ENCODE measurements at places on chromosomes 3 and 15.

DNA sequence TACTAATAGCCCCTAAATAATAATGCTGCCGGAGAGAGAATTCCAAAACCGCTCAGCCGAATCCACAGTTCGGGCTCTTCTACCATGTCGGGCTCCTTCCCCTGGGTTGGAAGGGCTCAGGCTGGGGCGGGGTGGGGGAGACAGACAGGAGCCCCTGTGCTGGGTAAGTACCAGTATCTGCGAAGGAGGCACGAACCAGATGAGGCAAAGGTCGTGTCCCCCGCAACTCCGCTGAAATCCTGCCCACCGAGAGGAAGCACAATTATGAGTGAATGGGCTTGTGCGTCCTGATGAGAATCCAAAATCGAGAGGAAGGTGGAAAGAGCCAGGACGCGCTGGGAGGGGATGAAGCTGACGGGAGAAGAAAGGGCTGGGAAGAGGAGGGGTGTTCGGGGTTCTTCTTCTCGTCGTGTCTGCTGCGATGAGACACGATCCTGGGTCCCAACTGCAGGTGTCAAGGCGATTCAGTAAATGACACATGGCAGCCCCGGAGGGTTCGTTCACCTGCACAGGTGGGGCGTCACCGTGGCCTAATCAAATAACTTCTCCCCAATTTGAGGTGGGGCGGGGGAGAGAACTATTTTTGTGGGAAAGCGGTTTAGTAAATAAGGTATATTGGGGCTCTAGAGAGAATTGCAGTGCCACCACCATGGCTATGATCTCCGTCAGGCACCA, 707 bp upstream of the FAM81A start:
- no peak for DNase-seq

GRCh38 chr3:188367678-188368077, 213.7 kb downstream of the LPP start:
- DNase-seq, result no peak

DNA sequence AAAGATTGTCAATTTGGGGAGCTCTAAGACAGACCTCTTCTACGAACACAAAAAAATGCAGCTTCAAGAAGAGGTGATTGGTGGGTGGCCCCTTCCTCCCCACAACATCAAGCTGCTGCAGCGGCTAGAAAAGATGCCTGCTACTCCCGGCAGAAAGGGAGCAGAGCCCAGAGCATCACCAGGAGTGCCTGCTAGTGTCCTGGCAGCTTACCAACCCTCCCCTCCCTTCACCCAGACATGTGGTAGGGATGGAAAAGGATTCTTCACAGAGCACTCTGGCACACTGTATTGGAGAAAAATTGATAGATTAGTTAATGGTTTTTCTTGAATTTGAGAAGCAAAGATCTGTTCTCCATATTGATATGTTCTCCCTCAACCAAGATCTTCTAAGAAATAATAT, 10.8 kb downstream of the IP6K1 start:
- DNase-seq, result no peak

DNA sequence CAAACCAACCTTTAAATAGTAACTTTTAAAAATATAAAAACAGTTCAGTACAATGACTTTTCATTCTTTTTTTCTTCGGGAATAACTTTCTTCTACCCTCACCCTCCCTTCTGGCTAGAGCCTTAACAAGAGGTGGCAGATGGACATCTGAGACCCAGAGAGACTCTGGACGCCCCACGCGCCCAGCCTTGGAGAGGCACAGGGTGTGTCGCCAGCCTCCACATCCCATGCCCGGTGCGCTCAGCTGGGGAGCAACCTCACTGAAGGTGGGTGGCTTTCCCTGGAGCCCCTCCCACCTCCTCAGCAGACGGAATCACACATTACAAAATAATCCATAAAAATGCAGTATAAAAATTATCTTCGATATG, 49.5 kb downstream of the TLE3 start:
- no peak for DNase-seq

DNA sequence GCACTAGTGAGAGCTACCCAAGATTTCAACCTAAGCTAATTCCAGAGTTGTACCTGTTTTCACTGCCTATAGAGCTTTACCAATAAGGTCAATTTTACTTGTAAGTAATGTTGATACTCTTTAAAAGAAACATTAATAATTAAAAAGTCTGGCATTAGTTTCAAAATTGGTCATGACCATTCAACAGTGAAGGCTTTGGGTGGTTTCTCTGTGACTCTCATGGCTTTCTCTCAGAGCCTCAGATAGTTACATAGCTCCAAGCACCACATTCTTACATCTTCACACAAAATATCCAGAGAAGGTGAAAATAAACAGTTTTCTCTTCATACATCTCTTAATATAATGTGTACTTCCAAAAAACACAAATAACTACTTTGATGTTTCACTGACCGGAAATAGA, 61.5 kb upstream of the TCF12 start:
- DNase-seq, result no peak

- DNase-seq, result no peak
Measured at GRCh38 chr3:193620057-193620456, 27.0 kb downstream of the OPA1 start.

DNA sequence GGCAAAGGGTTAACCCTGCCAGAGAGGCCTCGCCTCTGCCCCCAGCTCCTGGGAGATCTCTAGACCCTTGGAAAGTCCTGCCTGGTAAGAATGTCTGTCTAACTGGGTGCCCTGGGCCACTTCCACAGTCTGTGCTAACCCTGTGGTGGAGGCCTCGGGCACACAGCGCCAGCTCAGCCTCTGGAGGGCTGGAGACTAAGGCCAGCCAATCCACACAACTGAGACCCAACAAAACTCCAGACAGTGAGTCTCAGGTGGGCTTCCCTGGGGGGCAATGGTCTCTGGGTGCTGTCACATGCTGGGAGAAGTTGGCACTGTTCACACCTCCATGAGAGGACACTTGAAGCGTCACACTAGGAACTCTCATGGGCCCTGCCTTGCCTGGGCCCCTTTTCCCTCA, 19.5 kb downstream of the ZXDC start:
- no peak for DNase-seq

- DNase-seq, result no peak
Measured at GRCh38 chr3:31884251-31884650, 96.8 kb downstream of the OSBPL10 start.

DNA sequence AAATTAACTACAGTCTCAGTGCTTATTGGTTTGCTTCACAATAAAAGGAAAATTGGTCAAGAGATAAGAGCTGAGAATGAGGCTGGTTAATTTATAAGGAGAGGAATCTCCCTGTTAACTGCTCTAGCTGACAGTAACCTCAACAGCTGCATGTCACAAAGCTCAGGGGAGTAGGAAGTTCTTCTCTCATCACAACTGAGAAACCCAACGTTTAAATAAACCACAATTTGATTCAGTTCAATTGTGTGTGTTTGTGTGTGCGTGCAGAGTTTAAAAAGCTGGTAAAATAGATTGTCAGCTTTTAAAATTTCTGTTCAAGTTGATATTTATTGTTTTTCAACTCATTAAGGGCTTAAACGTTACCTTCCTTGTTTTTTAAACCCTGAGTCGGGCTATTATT, 3.5 kb upstream of the TGFBR2 start:
- no peak for DNase-seq

DNA sequence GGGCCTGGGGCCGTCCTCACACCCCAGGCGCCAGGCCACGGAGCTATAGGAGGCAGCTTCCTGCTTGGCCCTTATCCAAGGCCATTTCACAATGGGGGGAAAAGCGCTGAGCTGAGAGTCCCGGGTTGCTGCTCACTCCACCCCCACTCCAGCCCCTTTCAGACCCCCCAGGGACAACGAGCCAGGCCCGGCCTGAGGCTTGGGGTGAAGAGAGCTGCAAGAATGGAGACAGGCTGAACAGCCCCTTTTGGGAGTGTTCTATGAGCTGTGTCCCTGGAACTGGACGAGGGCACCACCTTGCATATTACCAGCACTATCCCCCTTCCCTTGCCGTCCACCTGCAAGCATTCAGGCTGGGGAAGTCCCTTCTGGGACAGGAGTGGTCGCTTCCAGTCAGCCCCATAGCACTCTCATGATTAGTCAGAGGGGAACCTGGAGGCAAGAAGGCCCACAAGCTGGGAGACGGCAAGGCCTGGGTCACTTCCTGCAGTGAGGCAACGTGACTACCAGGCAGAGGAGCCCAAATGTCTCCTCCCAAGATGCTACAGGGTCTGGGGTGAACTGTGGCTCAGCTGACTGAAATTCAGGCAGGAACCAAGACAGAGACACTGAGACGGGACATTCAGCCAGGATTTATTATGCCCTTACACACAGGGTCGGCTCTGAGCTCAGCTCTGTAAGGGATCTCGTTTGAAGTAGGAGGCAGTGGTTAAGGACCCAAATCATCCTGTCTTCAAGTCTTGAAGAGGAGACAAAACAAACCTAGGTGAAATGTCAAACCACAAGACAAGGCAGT, 8.6 kb upstream of the SRP14 start:
- peak; percentile 51 for DNase-seq

GRCh38 chr3:81027344-81027743, 734.1 kb downstream of the GBE1 start:
- DNase-seq, result no peak

- DNase-seq, result no peak
Measured at GRCh38 chr3:172716476-172716875, 5.6 kb upstream of the NCEH1 start.

DNA sequence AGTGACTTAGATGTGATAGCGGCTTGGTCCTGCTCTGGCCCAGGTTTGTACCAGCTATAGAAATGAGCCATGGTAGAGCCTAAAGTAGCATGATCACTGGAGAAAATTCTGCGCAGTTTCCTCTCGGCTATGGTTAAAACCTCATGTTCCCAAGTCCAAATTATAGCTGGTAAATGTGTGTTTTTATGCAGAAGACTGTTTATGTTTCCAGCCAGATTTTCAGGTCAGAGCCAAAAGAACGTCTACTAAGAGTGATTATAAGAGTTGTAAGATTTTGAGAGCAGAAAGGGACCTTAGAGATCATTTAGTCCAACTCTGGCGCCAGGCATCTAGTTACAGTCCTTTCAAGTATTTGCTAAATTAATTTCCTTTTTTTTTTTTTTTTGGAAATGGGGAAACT, 333.7 kb downstream of the LPP start:
- no peak for DNase-seq

DNA sequence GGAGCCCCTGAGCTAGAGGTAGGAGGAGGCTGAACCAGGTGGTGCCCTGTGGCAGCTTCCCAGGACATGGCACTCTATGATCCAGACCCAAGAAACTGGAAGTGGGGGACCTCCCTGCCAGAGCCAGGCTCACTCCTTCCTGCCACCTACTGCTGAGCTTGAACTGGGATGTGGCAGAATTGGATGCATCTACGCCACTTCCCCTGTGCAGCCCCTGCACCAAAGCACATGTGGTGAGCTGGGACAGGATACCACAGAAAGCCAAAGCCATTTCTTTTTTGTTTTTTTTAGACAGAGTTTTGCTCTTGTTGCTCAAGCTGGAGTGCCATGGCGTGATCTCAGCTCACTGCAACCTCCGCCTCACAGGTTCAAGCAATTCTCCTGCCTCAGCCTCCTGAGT, 518.0 kb upstream of the PPP2R3A start:
- no peak for DNase-seq

- DNase-seq, result no peak
Measured at GRCh38 chr15:41656188-41656587, 4.0 kb upstream of the MGA start.

GRCh38 chr3:172194702-172195406, 155.5 kb downstream of the FNDC3B start:
- no peak for DNase-seq

- DNase-seq, result no peak
Measured at GRCh38 chr3:5220193-5220592, 32.7 kb downstream of the EDEM1 start.

Measured in activated T-helper 9 cell treated with anti-CD3 and anti-CD28 coated beads, Interleukin-2, amount 50 U/mL, for 16 hours (primary cell).